ENCODE measurements at places on chromosomes 1 and 21.

GRCh38 chr21:46210378-46211136, 18.0 kb downstream of the LSS start:
- DNase-seq: no peak

- no peak for DNase-seq
Measured at GRCh38 chr1:89667691-89668090, 34.8 kb downstream of the LRRC8C start.

GRCh38 chr1:3711780-3712451, 40.3 kb upstream of the CCDC27 start:
- no peak for DNase-seq

- DNase-seq: no peak
Measured at GRCh38 chr1:162626094-162626493, 6.2 kb upstream of the DDR2 start.

- no peak for DNase-seq
Measured at GRCh38 chr1:64595871-64596515, 126.1 kb downstream of the CACHD1 start.

DNA sequence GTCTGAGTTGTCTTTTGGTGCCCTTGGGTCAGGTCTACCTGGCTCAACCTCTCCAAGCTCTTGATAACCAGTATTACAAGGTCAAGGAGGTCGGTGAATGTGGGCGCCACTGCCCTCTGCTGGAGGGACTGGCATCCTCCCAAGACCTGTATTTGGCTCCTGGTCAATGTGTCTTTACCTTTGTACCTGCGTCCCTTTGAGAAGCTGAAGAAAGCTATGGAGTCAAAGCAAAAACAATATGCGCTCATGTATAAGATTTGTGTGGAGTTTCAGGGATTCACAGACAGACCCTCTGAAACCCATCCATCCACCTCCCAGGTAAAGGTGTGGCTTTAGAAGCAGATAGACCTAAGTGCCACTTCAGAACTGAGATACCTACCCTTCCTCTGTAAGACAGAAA, 61.8 kb upstream of the NBL1 start:
- no peak for DNase-seq

GRCh38 chr21:44399151-44399954, 45.9 kb downstream of the TRPM2 start:
- no peak for DNase-seq

- DNase-seq: no peak
Measured at GRCh38 chr1:56200442-56200841, 378.9 kb downstream of the PLPP3 start.

GRCh38 chr1:244340396-244340795, 111.3 kb downstream of the ADSS2 start:
- DNase-seq: no peak

DNA sequence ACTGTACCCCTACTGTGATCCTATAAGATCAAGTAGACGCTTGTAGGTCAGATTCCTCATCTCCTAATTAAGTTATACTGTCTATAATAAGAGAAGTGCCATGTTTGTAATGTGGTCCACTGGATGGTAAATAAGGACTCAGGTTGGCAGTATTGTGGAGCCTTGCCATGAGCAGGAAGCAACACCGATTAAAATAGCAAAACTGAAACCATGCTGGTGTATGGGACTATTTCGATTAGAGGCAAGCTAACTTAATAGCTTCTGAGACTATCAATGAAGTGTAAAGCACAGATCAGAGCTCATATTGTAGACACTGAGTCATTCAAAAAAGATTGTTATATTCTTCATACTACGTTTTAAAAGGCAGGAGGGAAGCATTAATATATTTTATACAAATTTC, 348.8 kb downstream of the HHAT start:
- no peak for DNase-seq

DNA sequence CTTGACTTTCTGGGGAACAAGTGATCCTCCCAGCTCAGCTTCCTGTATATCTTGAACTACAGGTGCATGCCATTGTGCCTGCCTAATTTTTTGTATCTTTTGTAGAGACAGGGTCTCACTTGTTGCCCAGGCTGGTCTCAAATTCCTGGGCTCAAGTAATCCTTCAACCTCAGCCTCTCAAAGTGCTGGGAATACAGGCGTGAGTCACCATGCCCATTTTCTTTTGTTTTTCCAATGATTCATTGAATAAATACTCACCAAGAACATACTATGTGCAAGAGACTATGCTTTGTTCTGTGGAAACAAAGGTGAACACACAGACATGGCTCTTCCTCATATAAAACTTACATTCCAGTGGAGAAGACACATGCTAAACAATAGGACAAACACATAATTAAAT, 407.8 kb upstream of the DAB1 start:
- peak; percentile 70 for DNase-seq

- DNase-seq: no peak
Measured at GRCh38 chr21:17191346-17191993, 321.4 kb upstream of the CXADR start.

DNA sequence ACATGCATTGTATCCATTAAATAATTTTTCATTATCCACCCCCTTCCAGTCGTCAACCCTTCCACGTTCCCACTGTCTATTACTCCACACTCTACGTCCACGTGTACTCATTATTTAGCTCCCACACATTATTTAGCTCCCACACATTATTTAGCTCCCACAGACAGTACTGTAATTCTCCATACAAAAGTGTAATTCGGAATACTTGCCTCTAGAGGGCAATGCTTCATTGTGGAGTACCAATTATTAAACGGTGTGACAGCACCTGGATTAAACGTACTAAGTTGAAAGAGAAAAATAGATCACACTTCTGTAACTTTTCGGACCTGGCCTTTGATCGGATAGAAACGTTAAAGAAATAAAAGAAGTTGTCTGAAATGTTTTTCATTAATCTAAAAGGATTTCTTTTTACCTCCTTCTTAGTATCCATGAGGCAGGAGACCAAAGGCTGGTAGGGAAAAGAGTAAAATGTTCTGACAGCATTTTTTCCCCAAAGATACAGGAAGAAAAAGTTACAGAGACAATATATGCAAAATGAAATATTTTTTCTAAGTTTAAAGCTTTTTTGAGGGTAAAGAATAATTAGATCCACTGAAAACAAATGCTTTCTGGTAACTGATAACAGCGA, 99.2 kb downstream of the LHX8 start:
- DNase-seq: no peak

- no peak for DNase-seq
Measured at GRCh38 chr1:165011991-165012531, 344.5 kb downstream of the LMX1A start.

DNA sequence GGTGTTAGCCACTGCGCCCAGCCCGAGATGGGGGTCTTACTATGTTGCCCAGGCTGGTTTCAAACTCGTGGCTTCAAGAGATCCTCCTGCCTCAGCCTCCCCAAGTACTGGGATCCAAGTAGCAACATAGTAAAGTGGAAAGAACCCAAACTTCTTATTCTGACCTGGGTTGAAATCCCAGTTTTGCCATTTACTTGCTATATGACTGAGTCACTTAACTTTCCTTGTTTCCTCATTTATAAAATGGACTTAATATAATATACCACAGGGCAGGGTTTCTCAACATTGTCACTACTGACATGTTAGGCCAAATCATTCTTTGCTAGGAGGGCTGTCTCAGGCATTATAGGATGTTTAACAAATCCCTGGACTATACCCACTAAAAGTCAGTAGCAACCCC, 6.7 kb downstream of the PFDN2 start:
- no peak for DNase-seq

DNA sequence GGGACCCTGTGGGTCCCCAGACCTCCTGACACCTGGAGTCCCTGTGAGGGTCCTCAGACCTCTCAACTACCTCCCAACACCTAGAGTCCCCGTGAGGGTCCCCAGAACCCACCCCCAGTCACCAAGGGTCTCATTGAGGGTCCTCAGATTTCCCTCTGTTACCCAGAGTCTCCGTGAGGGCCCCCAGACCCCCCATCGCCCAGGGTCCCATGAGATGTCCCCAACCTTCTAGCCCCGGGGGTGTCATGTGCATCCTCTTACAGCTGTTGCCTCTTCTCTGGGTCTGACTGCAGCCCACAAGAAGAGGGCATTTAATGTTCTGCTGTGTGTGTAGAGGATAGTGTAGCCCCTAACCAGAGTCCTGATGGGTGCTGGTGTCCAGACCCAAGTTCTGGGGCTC, 2.0 kb upstream of the GJC2 start:
- DNase-seq: no peak

All from foreskin fibroblast (primary cell).